ENCODE measurements at places on chromosomes 3 and 15.

DNA sequence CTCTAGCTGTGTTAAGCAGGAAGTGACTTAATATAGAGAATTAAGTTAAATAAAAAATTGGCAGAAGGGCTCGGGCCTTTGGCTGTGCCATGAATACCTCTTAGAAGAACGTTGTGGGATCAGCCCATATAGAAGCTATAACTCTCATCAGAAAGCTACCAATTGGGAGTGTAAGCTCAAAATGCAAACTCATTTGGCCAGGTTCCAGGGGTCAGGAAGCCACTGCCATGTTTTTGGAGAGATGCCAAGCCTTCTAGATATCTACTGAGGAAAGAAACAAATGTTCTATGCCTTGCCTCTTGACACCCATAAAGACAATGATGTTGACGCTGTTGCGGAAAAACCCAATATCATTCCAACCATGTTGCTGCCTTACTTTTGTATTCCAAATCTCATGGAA, 475.2 kb upstream of the TGFBR2 start:
- DNase-seq, result no peak

DNA sequence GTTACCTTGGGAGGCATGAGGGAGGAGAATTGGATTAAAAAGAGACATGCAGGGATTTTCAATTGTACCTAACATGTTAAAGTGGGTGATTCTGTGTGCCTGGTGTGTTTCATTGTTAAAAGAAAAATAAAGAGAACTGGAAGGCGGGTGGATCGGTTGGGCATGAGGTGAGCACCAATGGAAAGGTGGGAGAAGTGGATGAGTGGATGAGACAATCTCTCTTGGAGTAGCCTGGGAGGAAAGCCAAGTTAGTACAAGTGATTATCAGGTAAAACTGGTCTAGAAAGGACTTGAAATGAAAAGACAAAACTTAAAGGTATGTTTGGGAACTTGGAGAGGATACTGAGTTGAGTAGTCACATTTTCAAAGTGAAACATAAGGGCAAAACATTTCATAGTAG, 12.1 kb downstream of the VEPH1 start:
- no peak for DNase-seq

GRCh38 chr3:187694801-187695200, 7.6 kb downstream of the RTP2 start:
- DNase-seq, result no peak

- DNase-seq, result no peak
Observed at GRCh38 chr3:57127891-57128518, 37.1 kb downstream of the IL17RD start.

GRCh38 chr3:28240441-28240840, 978 bp upstream of the CMC1 start:
- DNase-seq, result no peak

GRCh38 chr3:77262361-77262760, 222.5 kb downstream of the ROBO2 start:
- no peak for DNase-seq

GRCh38 chr15:95669146-95669922, 661.2 kb upstream of the NR2F2 start:
- DNase-seq, result no peak

DNA sequence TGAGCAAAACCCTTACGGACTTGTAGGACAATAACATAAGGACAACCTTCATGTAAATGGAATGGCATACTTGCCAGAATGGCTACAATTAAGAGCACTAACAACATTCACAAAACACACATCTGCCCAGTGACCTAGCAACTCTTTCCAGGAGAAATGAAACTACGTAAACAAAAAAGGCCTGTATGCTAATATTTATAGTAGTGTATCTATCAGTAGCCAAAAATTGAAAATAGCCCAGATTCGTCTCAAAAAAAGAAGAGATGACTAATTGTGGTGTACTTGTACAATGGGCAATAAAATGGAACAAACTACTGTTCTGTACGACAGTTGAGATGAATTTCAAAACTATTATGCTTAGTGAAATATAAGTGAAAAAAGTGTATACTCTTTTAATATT, 38.4 kb downstream of the CMC1 start:
- DNase-seq, result no peak
